ENCODE measurements at places on chromosomes 2 and 18.
A peak's percentile ranks its signal among the peaks of the same experiment; 100 is the strongest.

- DNase-seq = no peak
These were observed 934 bp downstream of the MYO5B start for GRCh38 chr18:50193796-50194630.

- DNase-seq = peak; percentile 96
These were observed 12.7 kb downstream of the CATIP start for GRCh38 chr2:218369330-218369729.

DNA sequence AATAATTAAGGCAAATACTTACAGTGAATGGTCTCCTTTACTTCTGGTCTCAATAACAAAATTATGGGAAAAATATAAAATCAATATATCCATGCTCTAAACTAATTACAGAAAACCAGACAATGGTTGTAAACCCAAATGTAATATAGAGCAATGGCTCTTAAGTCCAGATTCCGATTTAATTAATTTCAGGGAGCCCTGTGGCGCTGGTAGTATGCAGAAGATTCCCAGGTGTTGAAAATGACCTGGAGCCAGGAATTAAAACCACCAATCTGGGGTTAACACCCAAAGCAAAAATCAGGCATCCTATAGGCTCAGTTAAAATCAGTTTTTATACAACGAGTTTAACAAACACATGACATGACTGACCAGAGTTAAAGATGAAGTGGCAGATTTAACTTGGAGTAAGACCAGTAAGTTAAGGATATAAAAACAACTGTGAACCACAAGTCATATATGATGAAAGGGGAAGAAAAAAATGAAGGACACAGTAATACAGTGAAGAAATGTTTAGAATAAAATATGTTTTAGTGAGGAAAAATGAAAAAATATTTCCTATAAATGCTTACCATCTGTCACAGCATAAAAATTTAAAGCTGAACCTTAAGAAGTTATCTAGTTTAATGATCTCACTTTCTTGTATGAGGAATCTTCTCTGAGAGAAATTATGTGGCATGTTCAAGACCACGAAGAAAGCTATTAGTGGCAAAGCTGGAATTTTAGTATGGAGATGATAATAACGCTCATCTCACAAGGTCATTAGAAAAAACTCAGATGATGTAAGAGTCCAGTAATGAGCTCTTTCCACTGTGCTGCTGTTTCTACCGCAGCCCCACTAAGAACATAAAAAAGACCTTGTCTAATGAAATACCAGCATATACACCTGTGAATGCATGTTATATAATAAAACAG is 45.8 kb upstream of the FLACC1 start:
- DNase-seq = no peak

- peak; percentile 80 for DNase-seq
These were observed 8.4 kb downstream of the FBXO36 start for GRCh38 chr2:229930656-229931055.

Measured in NCI-H510A treated with DMSO at 0.1 percent for 48 hours (cell line).